SJSA1 (cell line): ENCODE measurements at places on chromosomes 4 and X. TPM values are rescaled to one million over a fixed set of nuclear protein-coding genes. Genes with fewer than 3 reads are reported as not detected.
A peak's percentile ranks its signal among the peaks of the same experiment; 100 is the strongest.

Gene GLRA2
- total RNA-seq: not detected in 2 replicates

- peak; percentile 3 for DNase-seq
- H3K4me1 ChIP-seq: no peaks in the 10 kb centered on the region
- H3K36me3 ChIP-seq: no peaks in the 10 kb centered on the region
- H3K27me3 ChIP-seq: no peaks in the 10 kb centered on the region
- no peak overlapping the region for H3K4me3 ChIP-seq
- no peak overlapping the region for H3K27ac ChIP-seq
These were observed 13.4 kb upstream of the SRPX start for GRCh38 chrX:38233891-38234667.

- peak overlapping the region; percentile 98 for H3K27ac ChIP-seq
- H3K27me3 ChIP-seq: no peaks in the 10 kb centered on the region
- no peaks in the 10 kb centered on the region for H3K4me1 ChIP-seq
These were observed 14.5 kb downstream of the SPACA5 start for GRCh38 chrX:48021026-48021900.

Gene RIPPLY1
- total RNA-seq: not detected in 2 replicates

- H3K4me1 ChIP-seq: peaks cover 4% of the 10 kb centered on the region
- no peak for DNase-seq
- no peak overlapping the region for H3K4me3 ChIP-seq
- no peaks in the 10 kb centered on the region for H3K36me3 ChIP-seq
These were observed 69.2 kb downstream of the UCHL1 start for GRCh38 chr4:41325901-41326300.
